ENCODE measurements at places on chromosomes 16 and 17.

- no peak for DNase-seq
Observed at GRCh38 chr16:49493836-49494235, 120.2 kb downstream of the C16orf78 start.

GRCh38 chr17:60535382-60536279, 9.6 kb upstream of the APPBP2 start:
- DNase-seq: no peak

- DNase-seq: no peak
Observed at GRCh38 chr16:83134638-83135037, 507.9 kb downstream of the CDH13 start.

GRCh38 chr16:12602811-12603698, 200.6 kb downstream of the CPPED1 start:
- no peak for DNase-seq

DNA sequence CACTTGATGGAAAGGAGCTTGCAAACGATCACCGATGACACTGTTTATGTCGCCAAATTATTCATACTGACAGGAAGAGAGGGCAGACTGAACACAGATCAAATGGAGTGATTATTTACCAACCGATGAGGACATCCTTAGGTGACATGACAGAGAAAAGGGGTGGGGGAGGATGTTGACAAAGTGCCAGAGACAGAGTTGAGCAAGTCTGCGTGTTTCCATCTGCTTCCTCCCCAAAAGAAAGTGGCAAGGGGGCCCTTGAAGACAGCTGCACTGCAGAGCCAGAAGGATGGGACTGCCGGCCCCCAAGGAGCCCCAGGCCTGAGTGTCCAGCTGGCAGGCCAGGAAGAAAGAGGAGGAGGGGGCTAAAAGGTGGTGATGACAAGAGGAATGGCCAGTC, 191.0 kb upstream of the RPL38 start:
- no peak for DNase-seq

DNA sequence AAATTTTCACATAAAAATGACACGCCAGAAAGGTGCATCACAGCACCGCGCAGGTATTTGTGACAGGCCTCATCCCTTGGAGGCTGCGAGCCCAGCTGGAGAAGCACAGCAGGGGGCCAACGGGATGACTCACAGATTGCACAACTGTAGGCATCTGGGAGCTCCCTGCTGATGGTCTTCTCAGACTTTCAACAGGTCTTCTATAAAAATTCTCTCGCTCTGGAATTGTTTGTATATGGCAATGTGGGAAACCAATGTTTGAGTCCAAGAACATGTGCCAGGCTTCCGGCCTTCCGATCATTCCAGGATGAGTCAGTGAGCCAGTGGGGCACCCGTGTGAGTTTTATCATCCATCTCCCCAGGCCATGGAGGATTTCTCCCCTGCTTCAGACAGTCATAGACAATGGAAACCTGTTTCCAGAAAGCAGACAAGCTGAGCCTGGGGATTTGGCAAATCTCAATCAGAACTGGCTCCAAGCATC, 24.1 kb upstream of the ADORA2B start:
- no peak for DNase-seq

GRCh38 chr17:31787857-31788570, 71.0 kb downstream of the COPRS start:
- DNase-seq: no peak

- DNase-seq: no peak
Observed at GRCh38 chr17:4872786-4873185, 26.6 kb upstream of the C17orf107 start.

DNA sequence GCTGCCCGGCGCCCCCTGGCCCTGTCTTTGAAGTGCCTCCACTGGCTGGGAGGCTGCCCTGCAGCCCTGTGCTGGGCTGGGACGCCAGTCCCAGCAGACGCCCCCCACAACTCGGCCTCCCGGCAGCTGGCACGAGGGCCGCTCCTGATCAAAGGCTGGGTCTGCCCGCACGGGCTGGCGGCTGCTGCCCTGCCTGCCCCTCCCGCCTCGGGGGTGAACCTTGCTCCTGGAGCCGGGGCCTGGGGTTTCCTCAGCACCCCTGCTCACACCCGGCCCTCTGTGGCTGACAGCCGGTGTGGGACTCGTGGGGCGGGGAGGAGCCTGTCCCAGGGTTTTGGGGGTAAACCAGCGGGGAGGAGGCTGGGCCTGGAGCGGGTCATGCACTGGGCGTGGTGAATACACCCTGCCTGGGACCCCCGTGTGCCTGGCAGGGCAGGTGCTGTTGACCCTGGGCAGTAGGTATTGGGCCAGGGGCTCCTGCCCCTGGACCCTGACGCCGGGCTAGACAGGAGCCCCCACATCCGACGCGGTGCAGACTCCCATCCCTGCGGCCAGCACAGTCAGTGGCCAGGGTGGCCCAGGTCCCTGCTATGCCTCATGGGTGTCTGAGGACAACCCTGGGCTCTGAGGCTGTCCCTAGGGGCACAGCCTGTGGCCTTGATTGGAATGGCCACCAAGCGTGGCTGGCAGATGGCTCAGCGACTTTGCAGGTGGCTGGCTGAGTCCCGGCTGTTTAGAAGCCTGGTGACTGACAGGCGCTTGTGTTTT, 21.7 kb downstream of the CENPX start:
- DNase-seq: no peak

DNA sequence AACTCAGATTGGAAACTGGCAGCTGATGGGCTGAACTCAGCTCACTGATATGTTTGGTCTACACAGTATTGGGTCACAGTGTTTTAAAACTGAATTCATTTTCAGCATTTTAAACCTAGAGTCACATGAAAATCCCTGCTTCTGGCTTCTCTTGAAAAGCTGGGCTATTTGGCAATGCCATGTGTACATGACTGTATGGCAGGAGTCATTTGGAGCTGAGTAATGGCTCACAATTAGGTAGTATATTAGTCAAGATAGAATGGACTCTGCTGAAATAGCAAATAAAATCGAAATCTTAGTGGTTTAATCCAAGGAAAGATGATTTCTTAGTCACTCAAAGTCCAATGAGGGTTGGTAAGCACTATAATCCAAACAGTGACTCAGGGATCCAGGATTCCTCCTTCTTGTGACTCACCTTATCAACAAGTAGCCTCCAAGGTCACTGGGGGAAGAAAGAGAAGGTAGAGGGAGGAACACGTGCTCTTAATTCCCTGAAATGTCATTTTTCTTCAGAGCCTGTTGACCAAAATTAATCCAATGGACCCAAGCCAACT, 13.9 kb upstream of the PMP22 start:
- no peak for DNase-seq

- no peak for DNase-seq
Observed at GRCh38 chr17:56142781-56143180, 10.5 kb upstream of the ANKFN1 start.

DNA sequence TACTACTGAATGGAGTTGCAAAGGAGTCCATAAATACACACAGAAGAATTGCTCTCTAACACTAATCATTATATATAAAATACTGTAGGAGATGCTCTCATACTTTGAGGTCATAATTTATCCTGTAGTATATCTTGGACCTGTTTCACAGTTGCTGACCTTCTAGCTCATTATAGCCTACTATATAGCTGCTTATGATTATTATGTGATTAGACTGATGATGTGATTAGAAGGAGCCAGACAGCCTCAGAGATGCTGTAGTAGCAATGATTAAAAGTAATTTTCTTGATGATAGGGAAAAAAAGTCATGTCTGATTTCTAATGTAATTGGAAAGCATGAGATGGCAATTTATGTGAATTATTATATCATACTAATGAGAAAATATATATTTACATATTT, 455.7 kb downstream of the CNTNAP4 start:
- DNase-seq: no peak

DNA sequence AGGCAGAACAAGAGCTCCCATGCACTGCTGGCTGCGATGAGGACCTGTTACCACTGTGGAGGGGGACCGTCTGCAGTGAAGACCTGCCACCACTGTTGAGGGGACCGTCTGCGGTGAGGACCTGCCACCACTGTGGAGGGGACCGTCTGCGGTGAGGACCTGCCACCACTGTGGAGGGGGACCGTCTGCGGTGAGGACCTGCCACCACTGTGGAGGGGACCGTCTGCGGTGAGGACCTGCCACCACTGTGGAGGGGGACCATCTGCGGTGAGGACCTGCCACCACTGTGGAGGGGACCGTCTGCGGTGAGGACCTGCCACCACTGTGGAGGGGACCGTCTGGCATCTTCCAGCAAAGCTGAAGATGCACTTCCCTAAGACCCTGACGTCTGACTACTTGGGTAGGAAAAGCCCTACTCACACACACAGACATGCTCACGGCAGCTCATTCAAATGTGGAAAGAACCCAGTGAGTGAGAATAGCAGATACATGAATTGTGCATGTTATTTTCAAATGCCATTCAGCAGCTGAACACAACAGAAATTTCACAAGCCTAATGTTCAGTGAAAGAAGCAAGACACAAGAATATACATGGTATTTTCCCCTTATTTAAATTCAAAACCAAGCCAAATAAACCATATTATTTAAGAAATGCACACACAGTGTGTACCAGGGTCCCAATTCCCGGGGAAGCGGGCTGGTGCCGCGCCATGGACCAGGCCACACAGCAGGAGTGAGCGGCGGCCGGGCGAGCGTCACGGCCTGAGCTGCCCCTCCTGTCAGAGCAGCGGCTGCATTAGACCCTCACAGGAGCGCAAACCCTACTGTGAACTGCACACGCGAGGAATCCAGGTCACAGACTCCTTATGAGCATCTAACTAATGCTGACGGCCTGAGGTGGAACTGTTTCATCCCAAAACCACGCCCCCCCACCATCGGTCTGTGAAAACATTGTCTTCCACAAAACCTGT, 64.2 kb upstream of the METRNL start:
- DNase-seq: no peak

DNA sequence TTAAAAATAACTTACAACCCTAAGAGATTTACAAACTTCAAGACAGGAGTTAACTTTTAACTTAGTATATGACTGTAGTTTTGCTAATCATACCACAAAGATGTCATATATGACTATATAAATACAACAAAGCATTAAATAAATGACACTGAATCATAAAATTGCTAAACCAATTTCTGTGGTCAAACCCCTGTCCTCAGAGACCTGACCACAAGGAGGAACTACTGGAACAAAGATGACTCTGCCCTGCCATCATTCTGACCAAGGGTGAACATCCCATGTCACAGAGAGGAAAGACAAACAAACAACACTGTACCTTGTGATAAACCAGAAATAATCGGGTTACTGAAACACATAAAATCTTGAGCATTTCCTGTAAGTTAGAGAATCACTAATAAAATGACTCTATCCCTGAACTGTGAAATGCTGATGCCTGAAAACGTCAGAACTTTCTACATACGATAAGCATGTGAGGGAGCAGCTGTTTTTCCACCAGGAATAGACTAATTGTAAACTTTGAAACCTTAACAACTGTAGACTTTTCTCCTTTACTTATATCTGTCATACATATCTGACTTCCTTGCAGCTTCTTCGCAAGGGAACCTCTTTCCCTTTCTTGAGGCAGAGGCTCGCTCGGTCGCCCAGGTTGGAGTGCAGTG, 47.9 kb downstream of the WDR59 start:
- no peak for DNase-seq

DNA sequence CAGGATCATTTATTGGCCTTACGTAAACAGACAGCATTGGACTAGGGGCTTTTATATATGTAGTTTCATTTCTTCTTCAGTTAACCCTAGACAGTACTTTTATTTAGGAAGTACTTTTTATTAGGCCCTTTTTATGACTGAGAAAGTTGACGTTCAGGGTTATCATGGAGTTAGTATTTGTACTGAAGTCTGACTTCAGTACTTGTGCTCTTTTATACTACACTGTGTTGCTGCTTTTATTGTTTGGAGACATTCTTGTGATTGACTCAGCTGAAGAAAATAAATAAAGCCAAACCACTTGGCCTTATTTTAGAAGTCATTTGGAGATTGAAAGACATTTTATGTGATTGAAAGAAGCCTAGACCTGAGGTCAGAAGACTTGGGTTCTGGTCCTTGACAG, 6.9 kb downstream of the LIG3 start:
- DNase-seq: no peak

DNA sequence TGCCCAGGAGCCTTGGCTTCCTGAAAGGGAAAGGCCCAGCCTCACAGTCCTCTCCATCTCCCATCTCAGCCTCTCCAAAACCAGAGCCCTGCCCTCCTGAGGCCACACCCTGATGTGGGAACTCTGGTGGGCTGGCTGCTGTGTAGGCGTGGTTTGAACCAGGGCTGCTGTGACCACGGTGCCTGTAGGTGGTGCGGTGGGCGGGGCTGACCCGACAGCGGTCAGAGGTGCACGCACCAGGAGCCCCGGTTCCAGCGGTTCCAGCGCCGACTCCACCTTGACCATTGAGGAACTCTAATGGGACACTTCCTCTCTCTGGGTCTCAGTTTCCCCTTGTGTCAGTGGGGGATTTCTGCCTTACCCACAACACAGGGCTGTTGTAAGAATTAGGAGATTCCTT, 2.4 kb downstream of the RAP1GAP2 start:
- no peak for DNase-seq

- DNase-seq: no peak
Observed at GRCh38 chr17:1727876-1728630, 3.5 kb downstream of the WDR81 start.

- DNase-seq: no peak
Observed at GRCh38 chr16:68798398-68798797, 44.9 kb upstream of the TANGO6 start.

- no peak for DNase-seq
Observed at GRCh38 chr17:30720013-30720471, 104.5 kb downstream of the CRLF3 start.

- DNase-seq: no peak
Observed at GRCh38 chr16:56228476-56228875, 37.2 kb downstream of the GNAO1 start.

GRCh38 chr16:77307426-77308162, 108.4 kb downstream of the SYCE1L start:
- DNase-seq: no peak

DNA sequence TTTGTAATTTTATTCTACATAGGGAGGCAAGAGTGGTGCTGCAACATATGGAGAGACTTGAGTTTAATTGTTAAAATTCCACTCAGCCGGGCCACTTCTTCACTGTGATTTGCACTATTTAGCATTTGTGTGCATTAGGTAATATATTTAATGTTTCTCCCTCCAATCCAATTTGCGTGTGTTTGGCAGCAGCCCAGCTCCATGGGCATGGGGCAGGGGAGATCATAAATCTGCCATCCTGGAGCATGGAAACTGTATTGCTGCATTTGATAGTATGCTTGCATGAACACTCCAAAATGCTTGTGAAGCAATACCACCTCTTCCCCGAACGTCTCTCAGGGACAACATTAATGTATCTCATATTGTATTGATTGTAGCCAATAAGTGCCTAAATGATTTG, 339.1 kb upstream of the RBFOX1 start:
- DNase-seq: no peak

- no peak for DNase-seq
Observed at GRCh38 chr17:82112914-82113311, 14.9 kb upstream of the FASN start.
